ENCODE measurements at places on chromosomes 3 and 15.

GRCh38 chr15:58264053-58264971 lies 126.1 kb downstream of the AQP9 start:
- DNase-seq: no peak

GRCh38 chr15:88126695-88127431 lies 129.7 kb downstream of the NTRK3 start:
- DNase-seq: no peak

DNA sequence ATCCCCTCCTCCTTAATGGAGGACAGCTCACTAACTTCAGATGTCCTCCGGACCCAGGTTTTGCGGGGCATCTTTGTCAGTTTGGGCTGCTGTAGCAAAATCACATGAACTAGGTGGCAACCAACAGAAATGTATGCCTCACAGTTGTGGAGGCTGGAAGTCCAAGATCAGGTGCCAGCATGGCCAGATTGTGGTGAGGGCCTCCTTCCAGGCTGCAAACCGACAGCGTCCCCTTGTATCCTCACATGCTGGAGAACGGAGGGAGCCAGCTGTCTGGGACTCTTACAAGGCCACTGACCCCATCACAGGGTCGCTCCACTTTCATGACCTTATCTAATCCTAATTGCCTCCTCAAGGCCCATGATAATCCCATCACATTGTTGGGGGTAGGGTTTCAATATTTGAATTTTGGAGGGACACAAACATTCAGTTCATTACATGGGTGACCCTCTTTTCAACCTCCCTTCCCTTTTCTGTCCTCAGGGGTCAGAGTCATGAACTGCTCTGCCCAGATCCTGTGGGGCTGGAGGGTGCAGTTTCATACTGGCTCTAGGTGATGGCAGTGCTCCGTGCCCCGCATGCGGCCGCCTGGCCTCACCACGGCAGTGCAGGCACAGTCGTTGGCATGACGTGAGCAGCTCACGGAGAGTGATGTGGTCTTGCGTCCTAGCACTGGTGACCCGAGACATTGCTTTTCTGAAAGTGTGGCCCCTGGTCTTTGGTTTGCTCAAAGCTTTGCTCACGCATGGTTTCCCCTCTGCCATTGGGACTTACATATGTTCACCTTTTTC lies 58.4 kb downstream of the DNASE1L3 start:
- DNase-seq: no peak

DNA sequence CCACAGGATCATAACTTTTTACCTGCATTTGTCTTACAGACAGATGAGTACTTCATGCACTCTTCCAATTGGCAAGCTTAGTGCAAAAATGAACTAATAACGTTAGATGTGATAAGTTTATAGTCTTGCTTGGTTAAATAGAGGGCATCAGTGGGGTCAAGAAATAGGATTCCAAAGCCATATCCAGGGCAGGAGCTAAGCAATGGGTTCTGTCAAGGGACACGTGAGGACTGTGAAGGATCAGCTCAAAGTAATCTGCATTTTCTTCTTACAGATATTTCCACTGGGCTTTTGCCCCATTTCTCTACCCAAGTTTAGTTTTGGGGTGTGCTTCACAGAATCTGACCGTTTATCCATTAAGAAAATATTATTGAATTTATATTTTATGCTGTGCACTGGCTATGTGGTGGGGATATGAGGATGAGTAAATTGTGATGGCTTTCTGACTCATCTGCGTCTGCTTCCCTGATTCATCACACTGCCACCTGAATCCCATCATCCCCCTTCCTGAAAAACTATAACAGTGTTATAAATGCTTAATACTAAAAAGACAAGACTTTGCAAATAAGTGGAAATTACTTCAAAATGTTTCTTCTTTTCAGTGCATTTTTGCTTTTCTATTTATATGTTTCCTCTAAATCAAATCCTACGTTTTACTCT lies 17.5 kb downstream of the PPP2R3A start:
- DNase-seq: no peak

DNA sequence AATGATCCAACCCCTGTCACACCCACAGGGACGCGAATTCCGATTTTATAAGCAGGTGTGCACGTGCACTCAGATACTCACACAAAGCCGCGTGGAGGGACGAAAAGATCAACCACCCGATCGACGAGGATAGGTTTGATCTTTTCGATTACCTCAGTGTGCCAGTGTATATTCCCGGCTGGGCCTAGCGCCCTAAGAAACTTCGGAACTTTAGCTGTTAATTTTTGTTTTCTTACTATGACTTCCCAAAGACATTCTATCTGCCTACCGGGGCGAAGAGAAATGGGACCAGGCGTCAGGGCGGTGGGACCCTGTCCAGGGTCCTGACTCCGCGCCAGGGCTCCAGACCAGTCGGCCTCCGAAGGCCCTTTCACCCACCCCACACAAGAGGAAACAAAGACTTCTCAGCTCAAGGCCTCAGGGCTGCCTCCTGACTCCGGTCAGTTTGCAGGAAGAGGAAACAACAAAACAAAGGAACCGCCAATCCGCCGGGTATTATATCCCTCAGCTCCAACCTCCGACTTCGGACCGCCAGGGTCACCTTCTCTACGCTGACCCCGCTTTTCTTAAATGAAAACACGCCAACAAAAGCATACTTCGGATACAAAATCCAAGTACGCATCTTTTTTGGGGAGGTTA lies 6.8 kb downstream of the ONECUT1 start:
- no peak for DNase-seq

- no peak for DNase-seq
Measured at GRCh38 chr15:69869881-69870505, 227.7 kb downstream of the TLE3 start.

DNA sequence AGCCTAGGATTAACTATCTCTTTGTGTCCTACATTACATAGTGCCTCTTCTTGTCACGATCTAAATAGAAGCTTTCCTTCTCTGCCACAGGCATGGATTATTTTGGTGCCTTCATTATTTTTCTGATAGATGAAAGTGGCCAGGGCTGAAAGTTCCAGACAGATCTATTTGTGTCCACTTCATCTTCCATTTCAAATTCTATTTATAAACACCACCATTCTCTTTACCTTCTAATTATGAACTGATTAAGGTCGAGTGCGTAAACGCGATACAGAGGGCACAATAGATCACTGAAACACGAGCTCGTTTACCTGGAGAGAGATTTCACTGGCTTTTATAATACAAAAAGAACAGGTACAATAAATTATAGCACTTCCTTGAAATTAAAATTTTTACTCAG lies 105.0 kb downstream of the EDEM1 start:
- no peak for DNase-seq

DNA sequence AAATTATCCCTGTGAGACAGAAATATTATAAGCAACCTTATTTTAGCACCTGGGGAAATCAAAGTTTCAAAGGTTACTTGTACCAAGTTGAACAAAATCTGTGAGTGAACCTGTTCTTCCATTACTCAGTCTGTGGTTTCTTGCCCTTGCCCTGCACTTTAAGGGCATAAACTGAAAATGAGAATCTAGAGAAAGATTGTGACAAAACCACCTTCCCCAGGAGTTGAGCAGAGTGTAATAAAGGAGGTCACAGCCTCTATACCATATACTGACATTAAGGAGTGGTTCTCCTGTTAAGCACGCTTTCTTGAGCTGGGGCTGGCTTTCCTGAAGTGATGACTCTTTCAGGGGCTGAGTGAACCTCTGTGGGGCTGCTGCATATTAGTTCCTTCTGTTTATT lies 143.4 kb downstream of the PDCD6IP start:
- no peak for DNase-seq

GRCh38 chr3:99952306-99952705 lies 134.6 kb downstream of the CMSS1 start:
- DNase-seq: no peak

DNA sequence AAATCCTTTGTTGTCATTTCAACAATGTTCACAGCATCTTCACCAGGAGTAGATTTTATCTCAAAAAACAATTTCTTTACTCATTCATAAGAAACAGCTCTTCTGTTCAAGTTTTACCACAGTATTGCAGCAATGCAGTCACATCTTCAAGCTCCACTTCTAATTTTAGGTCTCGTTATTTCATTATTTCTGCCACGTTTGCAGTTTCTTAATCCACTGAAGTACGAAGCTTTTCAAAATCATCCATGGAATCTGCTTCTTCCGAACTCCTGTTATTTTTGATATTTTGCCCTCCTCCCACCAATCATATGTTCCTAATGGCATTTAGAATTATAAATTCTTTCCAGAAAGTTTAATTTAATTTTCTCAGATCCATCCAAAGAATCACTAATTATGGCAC lies 12.6 kb upstream of the OR5K1 start:
- DNase-seq: no peak

- no peak for DNase-seq
Measured at GRCh38 chr15:35567392-35567791, 21.4 kb upstream of the DPH6 start.

GRCh38 chr3:23809840-23810342 lies 4.1 kb downstream of the UBE2E1 start:
- no peak for DNase-seq

DNA sequence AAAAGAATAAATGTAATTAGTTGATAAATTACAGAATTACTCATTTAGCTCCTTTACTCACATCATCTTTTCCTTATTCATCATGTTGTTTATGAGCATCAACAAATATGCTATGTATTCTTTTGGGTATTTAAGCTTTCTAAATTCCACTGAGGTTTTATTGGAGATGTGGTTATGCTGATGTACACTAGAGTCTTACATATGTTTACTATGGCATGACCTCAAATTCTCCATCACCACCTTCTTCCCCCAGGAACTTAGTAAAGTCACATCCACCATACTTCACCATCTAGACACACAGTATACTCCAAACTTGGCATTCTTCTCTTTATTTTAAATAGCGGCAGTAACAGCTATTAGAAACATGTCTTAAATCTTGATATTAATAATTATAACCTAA lies 74.1 kb upstream of the MELTF start:
- no peak for DNase-seq

GRCh38 chr15:63324770-63325169 lies 47.4 kb downstream of the APH1B start:
- no peak for DNase-seq

- DNase-seq: no peak
Measured at GRCh38 chr3:30098243-30098642, 508.2 kb upstream of the TGFBR2 start.

DNA sequence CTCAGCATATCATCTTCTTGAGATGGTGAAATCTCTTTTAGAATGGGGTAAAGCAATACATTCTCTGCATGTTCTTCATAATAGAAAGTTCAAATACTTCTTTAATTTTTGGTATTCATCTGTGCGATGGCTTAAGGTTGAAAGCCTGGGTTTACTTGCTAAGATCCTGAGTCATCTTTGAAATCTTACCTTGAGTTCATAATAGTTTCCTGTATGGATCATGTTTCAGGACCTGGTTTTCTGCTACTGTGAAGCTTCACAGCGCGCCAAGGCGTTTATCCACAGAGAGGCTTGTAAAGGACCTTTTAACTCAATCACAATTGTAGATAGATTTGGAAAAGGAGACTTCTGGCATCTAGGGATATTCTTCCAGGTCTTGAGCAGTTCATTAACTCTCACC lies 39.0 kb downstream of the MED12L start:
- DNase-seq: no peak

- DNase-seq: no peak
Measured at GRCh38 chr15:88844749-88845386, 41.6 kb downstream of the ACAN start.

DNA sequence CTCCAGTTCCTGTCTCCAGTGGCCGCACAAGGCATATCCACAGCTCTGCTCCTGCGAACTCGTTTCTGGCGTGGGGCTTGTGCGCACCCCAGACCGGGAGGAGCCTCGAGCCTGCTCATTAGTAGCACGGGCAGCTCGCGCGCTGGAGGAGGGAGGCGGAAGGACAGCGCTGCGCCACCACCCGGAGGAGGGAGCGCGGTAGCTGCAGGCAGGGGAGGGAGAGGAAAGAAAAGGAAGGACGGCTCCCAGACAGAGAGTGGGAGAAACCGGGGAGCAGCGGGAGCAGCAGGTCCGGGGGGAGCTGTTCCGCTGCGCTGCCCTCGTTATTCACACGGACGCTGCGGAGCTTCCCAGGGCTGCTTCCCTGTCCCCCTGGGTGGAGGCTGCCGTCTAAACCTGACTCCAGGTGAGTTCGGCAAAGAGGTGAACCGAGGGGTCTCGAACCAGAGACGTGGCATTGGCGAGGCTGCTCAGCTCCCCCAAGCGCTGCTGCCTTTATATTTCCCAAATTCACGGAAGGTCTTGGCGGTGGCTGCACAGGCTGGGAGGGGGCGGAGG lies 121.3 kb upstream of the ZNF717 start:
- DNase-seq: no peak

DNA sequence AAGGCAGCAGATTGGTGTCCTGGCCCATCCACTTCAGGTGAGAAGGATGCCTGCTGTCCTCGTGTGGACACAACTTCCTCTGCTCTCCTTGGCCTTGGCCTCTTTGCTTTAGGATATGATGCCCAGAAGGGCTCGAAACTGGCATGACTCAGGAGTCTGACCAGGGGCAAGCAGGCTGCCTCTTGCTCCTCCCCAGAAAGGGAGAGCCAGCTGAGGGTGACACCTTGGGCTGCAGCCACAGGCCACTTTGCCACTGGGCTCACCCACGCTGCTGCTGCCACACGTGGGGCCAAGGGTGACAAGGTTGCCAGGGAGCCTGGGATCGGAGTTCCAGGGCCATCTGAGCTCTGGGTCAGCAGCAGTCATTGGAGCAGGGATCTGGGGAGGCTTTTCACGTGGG lies 267.9 kb upstream of the CTDSPL start:
- DNase-seq: no peak

GRCh38 chr3:156818890-156819289 lies 7.3 kb upstream of the LEKR1 start:
- DNase-seq: no peak

GRCh38 chr3:19029837-19030521 lies 118.3 kb upstream of the KCNH8 start:
- DNase-seq: no peak

GRCh38 chr15:69998541-69999391 lies 99.0 kb downstream of the TLE3 start:
- DNase-seq: no peak

DNA sequence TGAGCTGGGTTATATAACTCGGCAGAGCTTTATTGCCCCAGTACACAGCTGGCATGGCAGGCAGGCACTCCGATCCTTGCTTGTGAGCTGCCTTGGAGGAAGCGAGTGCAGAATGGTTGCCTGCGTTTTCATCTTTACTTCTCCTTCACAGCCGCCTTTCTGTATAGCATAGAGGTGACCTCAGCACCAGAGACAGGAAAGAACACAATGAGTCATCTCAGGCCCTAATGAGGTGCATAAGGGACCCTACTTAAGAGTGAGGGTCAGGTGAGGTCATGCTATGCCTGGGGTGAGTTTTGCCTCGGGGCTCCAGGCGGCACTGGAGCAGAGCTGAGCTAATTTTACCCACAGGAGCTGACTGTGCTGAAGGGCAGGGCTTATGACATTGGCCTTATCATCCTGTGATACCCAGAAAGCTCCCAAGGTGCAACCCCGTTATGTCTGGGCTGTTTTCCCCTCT lies 43.5 kb downstream of the LPP start:
- no peak for DNase-seq

GRCh38 chr15:42090370-42090769 lies 4.0 kb downstream of the PLA2G4D start:
- no peak for DNase-seq

DNA sequence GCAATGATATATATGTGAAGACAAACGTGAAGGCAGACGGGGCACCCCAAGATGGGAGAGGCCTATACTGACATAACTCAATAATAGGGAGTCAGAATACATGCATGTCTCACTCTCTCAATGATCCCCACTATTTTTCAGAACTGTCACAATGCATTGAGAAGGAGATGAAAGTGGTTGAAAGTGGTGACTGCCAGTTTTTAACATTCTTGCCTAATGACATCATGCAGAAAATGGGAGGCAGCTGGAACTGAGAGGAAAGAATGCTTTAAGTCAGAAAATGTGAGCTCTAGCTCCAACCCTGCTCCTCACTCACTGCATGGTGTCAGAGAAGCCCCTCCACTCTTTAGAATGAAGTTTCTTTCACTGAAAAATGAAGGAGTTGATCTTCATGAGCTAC lies 55.3 kb upstream of the P2RY1 start:
- no peak for DNase-seq

Data from GM12891 (cell line).